ENCODE measurements at places on chromosomes 5 and 9.
A peak's percentile ranks its signal among the peaks of the same experiment; 100 is the strongest.

GRCh38 chr9:2466703-2467102 is 154.9 kb upstream of the VLDLR start:
- no peak for ATAC-seq

DNA sequence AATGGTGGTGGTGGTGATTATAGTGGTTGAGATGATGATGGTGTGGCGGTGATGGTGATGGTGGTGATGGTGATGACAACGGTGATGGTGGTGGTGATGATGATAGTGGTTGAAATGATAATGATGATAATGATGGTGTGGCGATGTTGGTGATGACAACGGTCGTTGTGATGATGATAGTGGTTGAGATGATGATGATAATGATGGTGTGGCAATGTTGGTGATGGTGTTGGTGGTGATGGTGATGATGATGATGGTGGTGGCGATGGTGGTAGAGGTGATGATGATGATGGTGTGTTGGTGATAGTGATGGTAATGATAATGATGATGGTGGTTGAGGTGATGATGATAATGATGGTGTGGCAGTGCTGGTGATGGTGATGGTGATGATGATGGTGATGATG is 48.0 kb downstream of the PHF2 start:
- no peak for ATAC-seq

DNA sequence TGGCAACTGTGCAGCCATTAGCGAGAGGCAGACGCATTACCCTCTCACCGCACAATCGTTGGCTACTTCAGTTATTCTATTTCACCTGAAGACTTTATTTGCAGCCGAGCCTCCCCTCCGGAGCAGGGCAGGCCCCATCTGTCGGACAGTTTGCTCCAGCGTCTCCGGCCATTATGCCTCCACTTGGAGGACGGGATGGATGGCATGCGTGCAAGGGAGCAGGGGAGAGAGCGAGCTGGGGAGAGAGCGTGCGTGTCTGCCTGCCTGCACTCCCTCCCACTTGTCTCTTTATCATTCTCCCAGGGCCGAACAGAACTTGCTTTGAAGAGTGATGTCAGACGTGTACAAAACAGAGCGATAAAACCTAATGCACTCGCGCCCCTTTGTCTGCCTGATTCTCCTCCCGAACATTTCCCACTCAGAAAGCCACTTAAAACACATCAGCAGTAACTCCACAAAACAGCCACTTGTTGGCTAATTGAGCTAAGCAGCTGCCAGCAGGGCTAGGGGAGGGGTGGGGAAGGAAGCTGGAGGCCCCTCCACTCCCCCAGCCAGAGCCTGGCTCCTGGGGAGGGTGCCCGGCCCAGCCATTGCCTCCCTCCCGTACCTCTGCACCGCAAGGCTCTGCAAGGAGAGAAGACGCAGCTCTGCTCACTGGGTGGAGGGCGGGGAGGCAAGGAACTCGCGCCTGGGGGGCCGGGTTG is 43.4 kb upstream of the FUBP3 start:
- ATAC-seq, result no peak

DNA sequence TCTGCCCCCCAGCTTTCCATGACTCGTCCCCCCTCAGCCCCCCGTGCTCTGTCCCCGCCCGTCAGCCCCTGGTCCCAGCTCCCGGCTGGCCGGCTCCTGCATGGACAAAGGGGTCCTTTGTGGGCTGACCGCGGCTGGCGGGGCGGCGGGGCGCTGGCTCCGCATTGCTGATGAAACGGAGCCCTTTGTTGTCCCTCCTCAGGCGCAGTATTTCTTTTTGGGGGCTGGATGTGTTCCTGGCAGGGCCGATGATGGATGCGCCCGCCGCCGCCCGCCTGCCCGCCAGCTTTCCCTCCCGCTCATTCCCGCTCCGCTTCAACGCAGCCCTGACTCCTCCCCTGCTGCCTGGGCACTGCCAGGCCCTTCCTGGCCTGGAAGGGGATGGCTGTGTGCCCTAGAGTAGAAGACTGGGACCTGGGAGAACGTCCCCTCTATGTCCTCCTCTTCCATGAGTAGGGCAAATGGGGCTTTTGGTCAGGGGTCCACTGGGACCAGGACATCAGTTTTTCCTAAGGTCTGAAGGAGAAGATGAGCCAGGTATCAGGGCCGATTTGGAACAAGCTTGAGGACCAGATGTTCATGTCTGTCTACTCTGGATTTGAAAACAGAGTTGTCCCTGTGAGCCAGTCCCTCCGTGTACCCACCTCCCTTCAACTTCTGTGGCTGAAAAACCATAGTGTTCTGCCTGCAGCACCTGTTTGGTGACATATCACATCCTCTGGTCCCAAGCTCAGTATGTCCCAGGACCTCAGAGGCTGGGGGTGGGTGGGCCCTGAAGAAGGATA is 29.0 kb downstream of the CXXC5 start:
- ATAC-seq, result no peak

GRCh38 chr5:132083071-132083678 is 9.6 kb downstream of the CSF2 start:
- peak; percentile 47 for ATAC-seq

DNA sequence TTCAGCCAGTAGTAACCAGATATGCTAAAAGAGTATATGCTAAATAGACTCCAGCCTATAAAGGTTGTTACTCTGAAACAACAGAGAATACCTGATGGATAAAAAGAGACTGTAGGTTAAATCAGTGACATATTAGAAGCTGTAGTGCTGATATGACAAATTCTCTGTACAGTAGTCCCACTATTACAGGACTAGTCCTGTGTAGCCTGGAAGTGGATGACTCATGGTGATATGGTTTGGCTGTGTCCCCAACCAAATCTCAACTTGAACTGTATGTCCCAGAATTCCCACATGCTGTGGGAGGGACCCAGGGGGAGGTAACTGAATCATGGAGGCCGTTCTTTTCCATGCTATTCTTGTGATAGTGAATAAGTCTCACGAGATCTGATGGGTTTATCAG is 276.2 kb upstream of the POU5F2 start:
- no peak for ATAC-seq

GRCh38 chr5:143395638-143396352 is 7.7 kb downstream of the NR3C1 start:
- ATAC-seq, result peak; percentile 88

DNA sequence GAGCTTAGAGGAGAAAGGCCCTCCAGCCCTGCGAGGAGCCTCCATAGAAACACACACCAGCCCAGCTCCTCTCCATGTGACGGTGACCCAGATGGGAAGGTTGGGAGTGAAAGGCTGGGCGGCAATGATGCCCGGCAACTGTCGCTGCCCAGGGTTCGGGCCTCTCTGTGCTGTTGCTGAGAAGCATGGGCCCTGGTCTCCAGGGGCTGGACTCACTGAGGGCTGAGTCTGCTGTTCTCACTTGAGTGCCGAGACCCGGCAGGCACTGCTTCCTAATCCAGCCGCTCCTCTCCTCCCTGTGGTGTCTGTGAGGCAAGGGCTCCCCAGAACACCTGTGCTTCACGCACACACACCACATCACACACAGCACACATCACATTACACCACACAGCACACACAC is 493.6 kb downstream of the GADD45G start:
- ATAC-seq, result no peak

- ATAC-seq, result no peak
Measured at GRCh38 chr9:87269296-87270176, 228.1 kb upstream of the DAPK1 start.
